ENCODE measurements at places on chromosomes 7 and 10. TPM values are rescaled to one million over a fixed set of nuclear protein-coding genes. Genes with fewer than 3 reads are reported as not detected.

- no peak for DNase-seq
These were observed 2.3 kb downstream of the GLRX3 start for GRCh38 chr10:130138479-130138866.

DNA sequence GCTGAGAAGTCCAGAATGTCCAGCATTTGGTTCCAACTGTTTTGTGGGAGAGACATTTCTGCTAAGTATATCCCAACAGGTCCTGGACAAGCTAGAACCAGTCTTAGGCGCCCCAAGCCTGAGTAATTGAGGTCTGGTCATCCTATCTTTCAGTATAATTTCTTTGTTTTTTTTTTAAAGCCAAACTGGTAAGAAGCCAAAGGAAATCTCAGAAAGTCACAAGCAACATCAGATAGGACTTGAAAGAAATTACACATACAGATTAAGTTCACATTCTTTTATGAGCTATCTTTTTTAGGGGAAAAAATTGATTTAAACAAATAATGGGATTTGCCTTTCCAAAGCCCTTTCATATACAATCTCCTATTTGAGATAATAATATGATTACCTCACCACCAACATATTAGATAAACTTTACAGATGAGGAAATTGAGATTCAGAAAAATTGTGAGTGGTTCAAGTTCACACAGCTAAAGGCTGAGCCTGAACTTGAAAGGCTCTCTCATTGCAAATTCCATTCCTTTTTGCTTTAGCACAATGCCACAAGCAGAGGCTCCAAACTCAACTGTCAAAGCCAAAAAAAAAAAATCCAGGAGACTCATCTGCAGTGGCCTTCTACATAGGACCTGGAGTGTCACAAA, 15.0 kb downstream of the PDLIM1 start:
- DNase-seq = no peak

DNA sequence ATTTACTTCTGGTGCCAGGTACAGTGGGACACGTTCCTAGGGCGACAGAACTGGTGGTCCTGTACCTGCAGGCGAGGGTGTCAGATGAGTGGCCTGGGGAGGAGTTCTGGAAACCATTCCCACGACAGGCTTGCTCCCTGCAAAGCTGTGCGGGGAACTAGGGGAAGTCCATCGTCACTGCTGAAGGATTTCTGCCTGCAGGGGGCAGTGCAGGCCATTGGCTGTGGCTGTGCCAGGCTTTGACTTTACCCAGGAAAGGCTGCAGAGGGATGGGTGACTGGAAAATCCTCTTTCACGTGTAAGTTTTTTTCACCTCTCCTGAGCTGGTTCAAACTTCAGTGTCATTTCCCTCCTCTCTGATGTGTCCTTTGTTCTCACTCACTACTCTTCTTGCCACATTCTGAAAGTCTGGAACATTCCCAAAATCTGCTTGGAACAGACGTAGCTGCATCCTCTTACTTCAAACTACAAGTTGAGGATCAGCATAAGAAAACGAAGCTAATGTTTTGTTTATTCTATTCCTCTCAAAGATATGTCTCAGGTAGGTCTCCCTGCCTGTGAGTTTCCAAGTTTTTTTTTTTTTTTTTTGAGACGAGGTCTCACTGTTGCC, 126.5 kb downstream of the SH2D4B start:
- DNase-seq = peak; percentile 88

- DNase-seq = no peak
These were observed 20.3 kb downstream of the SMURF1 start for GRCh38 chr7:99123571-99124033.

GRCh38 chr7:18231854-18232253, 204.2 kb upstream of the PRPS1L1 start:
- DNase-seq = no peak

GRCh38 chr10:89164080-89164479, 43.0 kb downstream of the CH25H start:
- DNase-seq = no peak

The RET gene
- total RNA-seq = 7.7 TPM

The GPR85 gene
- total RNA-seq = 0.62 TPM

The MINDY4 gene
- total RNA-seq = 3.5 TPM

The UROS gene
- total RNA-seq = 71.8 TPM

The TAC1 gene
- total RNA-seq = not detected
